ENCODE measurements at places on chromosomes 3 and 15.
A peak's percentile ranks its signal among the peaks of the same experiment; 100 is the strongest.

DNA sequence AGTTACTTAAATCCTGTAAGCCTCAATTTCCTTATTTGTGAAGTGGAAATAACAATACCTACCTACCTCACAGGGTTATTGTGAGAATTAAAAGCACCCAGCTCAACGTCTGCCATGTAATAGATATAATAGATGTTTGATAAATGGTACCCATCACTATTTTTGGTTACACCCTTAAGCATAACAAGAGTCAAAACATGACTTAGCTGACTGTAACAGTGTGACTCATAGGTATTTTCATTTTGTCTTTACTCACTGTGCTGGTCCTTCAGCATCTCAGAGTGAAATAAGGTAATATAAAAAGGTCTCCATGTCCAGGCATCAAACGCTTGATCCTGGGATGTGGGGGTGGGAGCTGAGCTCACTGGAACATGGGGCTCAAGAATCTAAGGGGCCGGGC lies 3.1 kb downstream of the CPLX3 start:
- DNase-seq, result no peak

GRCh38 chr3:118628704-118629341 lies 405.8 kb downstream of the IGSF11 start:
- no peak for DNase-seq

GRCh38 chr3:36579746-36580145 lies 184.6 kb downstream of the DCLK3 start:
- no peak for DNase-seq

DNA sequence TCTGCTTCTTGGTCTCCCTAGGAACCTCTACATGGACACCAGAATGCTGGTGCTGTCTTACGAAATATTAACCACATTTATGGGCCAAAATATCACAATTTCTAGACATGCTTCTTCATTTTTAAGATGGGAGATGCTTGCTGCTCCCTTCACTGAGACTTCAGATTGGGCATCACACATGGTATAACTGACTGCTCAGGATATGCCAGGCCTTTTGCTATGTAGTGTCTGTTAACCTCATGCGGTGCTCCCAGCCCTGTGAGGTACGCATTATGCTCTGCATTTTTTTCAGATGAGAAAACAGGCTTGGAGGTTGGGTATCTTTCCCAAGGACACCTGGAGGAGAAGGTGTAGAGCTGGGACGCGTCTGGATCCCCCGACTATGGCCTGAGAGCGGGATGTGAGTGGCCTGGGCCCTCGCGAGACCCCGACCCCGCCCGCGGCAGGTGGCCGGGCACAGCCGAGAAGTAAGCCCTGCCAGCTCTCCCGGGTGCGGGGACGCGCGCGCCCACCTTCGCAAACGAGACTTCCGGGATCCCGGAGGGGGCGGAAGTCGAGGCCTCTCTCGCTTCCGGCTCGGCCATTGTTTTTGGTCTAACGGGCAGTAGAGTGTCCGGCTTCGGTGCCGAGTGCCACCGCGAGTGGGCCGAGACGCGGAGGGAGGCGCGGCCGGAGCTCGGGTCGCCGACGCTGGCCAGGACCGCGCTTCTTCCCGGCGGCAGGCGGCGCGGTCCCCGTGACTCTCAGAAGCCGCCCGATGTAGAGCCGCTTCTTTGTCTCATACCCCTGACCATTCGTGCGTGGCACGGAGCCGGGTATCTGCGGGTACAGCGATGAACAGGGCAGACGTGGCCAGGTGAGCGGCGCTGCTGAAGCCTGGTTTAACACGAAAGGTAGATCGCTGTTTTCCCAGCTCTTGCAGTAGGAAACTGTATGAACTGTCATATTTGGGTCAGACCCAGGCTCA lies at the start of gene ZKSCAN7:
TSS of gene ZKSCAN7 (plus strand) at position 568 of the 967 bp plus-strand sequence. CDS start 1,855 bp downstream, outside the sequence.
- DNase-seq, result peak; percentile 27

GRCh38 chr3:195905970-195906864 lies 2.1 kb downstream of the TNK2 start:
- no peak for DNase-seq

- DNase-seq, result no peak
Observed at GRCh38 chr3:133937756-133938601, 42.3 kb upstream of the RAB6B start.

DNA sequence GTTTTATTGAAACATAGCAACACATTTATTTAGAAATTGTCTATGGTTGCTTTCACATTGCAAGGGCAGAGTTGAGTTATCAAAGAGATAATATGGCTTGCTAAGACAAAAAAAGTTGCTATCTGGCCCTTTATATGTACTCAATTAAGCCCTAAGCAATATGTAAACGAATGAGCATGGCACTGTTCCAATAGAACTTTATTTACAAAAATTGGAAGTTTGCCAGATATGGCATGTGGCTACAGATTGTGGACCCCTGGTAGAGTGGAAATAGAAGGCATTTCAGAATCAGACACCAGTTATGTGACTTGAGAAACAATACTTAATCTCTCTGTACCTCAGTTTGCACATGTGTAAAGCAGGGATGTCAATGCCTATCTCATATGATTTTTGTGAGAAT lies 515.6 kb upstream of the SGO1 start:
- no peak for DNase-seq

DNA sequence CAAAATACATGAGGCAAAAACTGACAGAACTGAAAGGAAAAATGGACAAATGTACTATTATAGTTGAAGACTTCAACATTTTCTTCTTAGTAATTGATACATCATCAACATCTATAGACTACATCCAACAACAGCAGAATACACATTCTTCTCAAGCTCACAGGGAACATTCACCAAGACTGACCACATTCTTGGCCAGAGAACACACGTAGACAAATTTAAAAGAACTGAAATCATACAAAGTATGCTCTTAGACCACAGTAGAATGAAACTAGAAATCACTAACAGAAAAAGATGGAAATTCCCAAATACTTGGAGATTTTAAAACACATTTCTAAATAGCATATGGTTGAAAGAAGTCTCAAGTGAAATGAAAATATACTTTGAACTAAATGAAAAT lies 55.1 kb upstream of the NSMCE3 start:
- DNase-seq, result no peak

DNA sequence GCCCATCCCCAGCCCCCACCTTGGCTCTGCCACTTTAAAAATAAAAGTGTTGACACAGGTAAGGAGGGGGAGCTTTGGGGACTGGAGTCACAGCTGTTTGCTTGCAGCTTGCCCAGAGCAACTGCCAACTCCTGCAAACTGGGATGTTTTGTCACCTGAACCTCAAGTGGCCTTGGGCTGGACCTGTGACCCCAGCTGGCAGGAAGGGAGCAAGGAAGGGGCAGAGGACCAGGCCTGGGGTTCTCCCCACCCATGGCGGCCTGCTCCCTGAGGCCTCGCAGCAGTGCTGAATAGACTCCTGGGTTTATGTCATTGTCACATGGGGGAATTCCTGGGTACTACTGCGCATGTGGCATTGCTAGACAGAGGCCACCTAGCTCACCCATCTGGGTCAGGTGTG lies 246.9 kb upstream of the TLE3 start:
- DNase-seq, result no peak

- DNase-seq, result no peak
Observed at GRCh38 chr15:66720206-66721010, 18.4 kb downstream of the SMAD6 start.

DNA sequence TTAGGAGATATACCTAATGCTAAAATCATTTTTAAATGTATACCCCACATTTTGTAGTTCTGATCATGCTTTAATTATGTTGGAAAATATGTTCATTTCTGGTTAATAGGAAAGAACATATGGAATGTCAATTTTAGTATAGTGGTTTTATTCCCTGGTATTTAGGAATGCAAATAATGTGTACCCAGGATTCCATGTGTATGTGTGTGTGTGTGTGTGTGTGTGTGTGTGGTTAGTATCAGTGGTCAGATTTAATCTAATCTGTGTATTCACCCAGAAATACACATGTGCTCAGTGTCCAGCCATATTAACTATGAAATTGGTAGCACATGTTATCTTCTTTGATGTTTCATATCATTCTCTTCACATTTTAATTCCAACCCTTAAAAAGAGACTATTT lies 233.5 kb upstream of the DCBLD2 start:
- no peak for DNase-seq

GRCh38 chr15:33671456-33671855 lies 296.8 kb upstream of the CHRM5 start:
- no peak for DNase-seq

DNA sequence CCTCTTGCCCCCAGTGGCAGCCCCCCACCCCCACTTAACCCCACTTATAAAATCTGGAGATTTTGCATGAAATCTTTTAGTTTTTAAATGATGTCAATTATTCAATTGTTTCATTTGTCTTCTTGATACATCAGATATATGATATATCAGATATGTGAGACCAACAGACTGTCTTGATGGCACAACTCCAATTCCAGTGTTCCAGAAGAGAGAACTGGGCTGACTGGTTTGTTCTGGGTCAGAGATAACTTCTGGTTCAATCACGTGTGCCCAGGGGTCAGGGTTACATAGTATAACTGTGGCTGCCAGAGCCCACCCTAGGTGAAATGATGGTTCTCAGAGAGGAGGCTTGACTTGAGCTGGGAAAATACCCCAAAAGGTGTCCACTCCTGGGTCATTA lies 32.4 kb upstream of the ATG7 start:
- DNase-seq, result no peak

GRCh38 chr15:78993931-78994530 lies 49.2 kb upstream of the CTSH start:
- no peak for DNase-seq

GRCh38 chr3:65831733-65832425 lies 206.8 kb downstream of the MAGI1 start:
- no peak for DNase-seq

GRCh38 chr15:78726870-78727551 lies 84.3 kb downstream of the ADAMTS7 start:
- no peak for DNase-seq

- no peak for DNase-seq
Observed at GRCh38 chr15:39139431-39140059, 441.3 kb upstream of the THBS1 start.

GRCh38 chr3:172302203-172302602 lies 146.1 kb downstream of the GHSR start:
- no peak for DNase-seq

DNA sequence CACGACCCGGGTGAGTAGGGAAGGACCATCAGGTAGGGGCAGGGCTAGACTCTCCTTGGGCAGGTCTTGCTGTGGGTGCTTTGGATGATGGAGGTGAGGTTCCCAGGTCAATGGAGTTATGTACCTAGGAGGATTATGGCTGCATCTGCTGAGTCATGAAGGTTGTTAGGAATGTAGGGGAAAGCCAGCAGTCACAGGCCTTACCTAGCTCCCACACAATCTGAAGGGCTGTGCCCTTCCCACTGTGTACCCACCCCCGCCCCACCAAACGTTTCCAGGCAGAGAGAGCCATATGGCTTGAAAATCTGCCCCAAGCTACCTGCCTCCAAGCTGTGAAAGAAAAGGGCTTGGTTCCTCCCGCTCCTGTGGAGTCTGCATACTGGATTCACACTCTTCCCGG lies 573.4 kb upstream of the DPPA4 start:
- no peak for DNase-seq

GRCh38 chr15:45454814-45455213 lies 67.7 kb downstream of the SLC30A4 start:
- DNase-seq, result peak; percentile 44

DNA sequence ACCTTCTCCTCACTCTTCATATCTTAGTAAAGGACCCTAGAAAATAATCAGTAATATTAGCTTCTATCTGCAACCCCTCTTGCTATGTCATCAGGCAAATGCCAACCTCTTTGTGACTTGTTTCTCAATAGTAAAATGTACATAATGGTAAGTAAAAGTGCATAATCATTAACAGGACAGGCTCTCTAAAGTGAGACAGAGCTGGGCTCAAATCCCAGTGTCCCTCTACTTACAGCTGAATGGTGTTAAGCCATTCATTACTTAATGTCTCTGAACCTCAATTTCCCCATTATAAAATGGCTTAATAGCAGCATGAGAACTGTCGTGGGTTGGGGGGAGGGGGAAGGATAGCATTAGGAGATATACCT lies 62.6 kb upstream of the ATP11B start:
- no peak for DNase-seq

DNA sequence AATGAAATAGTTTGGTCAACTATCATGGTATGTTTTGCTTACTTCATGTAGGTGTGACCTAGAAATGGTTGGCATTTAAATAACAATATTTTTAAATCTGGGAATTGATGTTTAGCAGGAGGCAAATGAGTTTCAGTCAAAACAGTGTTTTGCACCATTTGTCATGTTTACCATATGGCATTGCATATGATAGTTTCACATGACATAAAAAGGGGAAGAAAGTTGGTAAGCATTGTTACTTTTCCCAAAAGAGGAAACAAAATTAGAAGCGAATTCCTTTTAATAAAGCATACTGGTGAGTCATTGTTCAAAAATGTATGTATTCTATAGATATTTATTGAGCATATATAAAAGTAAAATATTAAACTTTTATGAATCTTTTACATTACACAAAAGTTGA lies 2.3 kb downstream of the RNF13 start:
- DNase-seq, result no peak

- DNase-seq, result no peak
Observed at GRCh38 chr3:171309906-171310359, 150.3 kb downstream of the TNIK start.

Measured in omental fat pad (tissue), 4 donors.